ENCODE measurements at places on chromosomes 4 and X.

GRCh38 chrX:54807524-54808108, at the start of gene MAGED2:
Gene MAGED2, plus strand, starts transcription at chrX:54807745. Its CDS starts 1,587 bp downstream, at chrX:54809332.
- no peak for DNase-seq

DNA sequence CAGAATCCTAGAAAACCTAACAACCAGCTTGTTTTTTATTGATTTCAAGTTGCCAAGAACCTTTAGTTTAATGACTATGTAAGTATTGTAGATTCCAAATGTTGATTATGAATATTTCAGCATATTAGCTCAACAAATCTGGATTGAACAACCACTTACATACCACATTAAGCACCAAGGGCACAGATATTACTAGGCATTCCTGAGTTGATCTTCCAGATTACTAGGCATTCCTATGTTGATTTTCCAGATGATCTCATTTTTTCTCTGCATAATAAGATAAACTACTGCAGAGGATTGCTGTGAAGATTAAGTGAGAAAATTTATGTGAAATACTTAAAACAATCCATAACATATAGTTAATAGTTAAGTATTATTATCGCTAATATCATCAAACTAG, 17.4 kb upstream of the DCAF8L1 start:
- no peak for DNase-seq

GRCh38 chrX:1105671-1106419, 106.6 kb downstream of the CRLF2 start:
- DNase-seq: no peak

GRCh38 chr4:128357286-128357685, 69.7 kb upstream of the PGRMC2 start:
- DNase-seq: no peak

DNA sequence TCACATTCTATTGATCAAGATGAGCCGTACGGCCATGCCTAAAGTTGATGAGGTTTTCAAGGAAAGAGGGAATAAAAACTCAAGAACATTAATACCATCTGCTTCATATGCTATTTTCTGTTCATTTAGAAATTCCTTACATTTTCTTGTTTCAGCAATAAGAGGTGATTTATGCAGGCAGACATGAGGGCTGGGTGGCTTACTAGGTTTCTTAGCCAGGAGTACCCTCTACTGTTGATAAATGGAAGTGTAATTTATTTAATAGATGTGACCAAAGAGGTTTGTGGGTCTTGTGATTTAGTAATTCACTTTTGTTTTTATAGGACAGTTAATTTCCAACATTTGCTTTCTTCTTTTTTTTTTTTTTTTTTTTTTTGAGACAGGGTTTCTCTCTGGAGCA, 6.4 kb upstream of the SMIM9 start:
- DNase-seq: no peak

DNA sequence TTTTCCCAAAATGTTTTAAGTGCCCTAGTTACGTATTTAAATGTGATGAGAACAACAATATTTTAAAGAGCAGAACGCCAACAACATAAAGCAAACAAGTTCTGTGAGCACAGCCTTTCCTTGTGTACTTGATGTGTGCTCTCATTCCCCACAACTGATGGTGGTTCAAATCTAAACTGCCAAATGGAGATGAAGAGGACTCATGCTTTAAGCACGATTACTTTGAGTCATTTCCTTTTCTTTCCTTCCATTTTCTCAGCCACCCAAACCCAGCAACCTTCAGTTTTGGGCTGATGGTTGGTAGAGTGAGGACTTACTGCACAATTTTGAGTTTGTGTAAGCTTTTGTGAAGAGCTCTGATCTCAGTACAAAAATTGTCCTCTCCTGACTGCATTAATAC, 1.7 kb downstream of the NSD2 start:
- DNase-seq: no peak

- DNase-seq: no peak
Measured at GRCh38 chr4:125389713-125390112, 75.0 kb downstream of the FAT4 start.

GRCh38 chr4:73340917-73341316, 63.2 kb upstream of the ALB start:
- DNase-seq: no peak

DNA sequence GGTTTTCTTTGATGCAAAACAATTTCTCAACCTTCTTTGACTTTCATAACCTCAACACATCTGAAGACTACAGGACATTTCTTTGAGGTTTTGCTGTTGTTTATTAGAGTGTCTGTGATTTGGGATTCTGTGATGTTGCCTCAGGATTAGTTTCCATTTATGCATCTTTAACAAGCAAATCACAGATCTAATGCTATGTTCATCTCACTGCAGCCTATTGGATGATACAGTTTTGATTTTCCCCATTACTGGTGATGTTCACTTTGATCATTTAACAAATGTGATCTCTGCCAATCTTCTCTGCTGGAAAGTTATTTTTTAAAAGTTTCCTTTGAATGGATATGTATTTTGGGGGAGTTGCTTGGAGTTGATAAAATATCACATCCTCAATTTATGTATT, 624.9 kb upstream of the HS3ST1 start:
- DNase-seq: no peak

DNA sequence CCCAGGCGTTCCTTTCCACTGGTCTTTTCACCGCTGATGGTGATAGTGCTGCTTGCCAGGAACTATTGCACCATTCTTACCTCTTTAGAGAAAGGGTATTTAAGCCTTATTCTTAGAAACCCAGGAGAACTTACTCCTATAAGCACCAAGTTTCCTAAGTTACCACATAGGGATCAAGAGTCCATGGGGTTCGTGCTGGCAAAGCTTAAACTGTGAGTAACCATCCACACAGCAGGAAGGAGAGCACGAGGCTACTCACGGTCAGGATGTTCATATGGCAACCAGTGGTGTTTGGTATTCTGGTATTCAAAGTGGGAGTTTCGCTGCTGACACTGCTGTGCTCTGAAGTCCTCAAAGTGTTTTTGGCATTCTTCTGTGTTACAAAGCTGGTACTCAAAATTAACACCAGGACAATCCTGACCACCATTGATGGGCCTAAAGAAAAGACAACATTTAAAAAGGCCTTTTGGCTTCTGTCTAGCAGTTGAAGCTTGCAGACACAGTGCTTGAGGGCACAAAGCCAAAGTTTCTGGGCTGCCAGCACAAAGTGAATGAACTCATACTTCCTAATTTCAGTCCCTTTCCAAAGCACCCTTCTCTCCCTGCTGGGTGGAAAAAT, 256.9 kb downstream of the ADAMTS3 start:
- no peak for DNase-seq

- DNase-seq: no peak
Measured at GRCh38 chr4:169810325-169811323, 52.9 kb upstream of the HPF1 start.

GRCh38 chr4:48047421-48047844, 30.9 kb downstream of the NIPAL1 start:
- DNase-seq: peak; percentile 44

GRCh38 chr4:4568806-4569427, 27.1 kb upstream of the STX18 start:
- DNase-seq: no peak

DNA sequence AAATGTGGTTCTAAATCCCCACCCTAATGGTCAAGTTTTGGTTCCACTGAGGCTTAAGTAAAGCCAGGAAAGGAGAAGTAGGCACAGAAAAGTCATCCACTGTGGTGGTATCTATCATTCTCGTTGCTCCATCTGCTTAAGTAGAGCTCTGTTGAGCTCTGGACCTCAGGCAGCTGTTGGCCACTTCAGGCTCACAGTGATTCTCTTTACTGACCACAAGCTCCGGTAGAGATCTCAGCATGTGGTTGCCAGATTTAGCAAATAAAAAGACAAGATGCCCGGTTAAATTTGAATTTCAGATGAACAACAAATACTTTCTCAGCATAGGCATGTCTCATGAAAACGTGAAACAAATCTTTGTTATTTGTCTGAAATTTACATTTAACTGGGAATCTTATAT, 132.3 kb upstream of the PTCHD1 start:
- DNase-seq: no peak

DNA sequence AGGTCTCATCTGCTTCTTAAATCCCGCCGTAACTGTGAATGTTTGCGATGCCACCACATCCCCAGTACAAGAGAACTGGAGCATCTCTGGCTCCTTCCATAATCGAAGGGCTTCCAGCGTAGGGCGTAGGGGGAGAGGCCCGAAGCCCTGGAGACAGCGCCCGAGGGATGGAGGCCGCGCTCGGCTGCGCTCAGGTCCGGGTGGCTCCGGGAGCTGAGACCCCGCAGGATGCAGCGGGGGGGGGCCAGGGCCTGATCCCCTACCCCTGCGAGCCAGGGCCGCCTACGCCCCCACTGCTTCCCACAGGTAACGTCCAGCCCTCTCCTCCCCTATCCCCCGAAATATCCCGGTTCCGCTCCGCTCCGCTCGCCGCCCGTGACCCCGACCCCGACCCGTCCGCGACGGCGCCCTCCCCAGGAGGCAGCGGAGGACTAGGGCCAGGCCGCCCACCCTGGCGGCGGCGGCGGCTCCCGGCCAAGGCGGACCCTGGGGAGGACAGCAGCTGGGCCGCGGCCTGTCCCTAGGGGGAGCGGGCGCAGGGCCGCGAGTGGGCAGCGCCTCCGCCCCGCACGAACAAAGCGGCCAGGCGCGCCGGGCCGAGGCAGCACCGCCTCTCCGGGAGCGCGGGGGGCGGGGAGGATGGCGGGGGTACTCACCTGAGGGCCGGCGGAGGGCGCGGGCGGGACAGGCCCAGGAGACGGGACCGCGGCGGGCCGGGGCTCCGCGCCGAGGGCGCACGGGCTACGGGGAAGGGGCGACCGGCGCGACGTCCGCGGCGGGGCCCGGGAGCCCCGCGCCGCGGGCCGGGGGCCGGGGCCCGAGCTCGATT, 723 bp downstream of the WDFY3 start:
- DNase-seq: no peak
